Activated T-helper 9 cell treated with anti-CD3 and anti-CD28 coated beads, Interleukin-2, amount 50 U/mL, for 16 hours (primary cell): ENCODE measurements at places on chromosomes 12 and 14.

GRCh38 chr12:49942921-49943624 lies 7.5 kb upstream of the AQP2 start:
- DNase-seq: no peak

- DNase-seq: no peak
These were observed 94.7 kb downstream of the DENND5B start for GRCh38 chr12:31496257-31496656.

- no peak for DNase-seq
These were observed 440.8 kb downstream of the EGLN3 start for GRCh38 chr14:33510063-33510481.

GRCh38 chr12:122520676-122521075 lies 6.1 kb downstream of the RSRC2 start:
- no peak for DNase-seq

DNA sequence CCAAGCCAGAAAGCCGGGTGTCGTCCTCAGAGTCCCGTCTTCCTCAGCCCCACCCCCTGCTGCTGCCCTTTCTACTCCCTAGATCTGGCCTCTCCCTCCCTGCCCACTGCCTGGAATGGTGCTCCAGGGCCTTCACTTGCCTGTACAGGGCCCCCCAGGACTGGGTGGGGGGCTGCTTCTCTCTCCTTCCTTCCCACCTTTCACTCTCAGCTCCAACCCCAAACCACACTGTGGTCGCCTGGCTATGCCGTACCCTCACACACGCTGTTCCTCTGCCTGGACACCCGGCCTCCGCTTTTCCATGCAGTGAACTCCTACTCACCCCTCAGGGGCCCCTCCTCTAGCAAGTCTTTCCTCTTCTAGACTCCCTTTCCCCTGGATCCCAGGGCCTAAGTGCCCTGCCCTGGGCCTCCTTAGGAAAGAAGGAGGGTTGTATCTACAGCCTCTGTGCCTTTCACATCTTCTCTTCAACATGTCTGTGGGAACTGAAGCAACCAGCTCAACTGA lies 25.5 kb upstream of the DIO3 start:
- no peak for DNase-seq

- no peak for DNase-seq
These were observed 5.9 kb upstream of the RCOR1 start for GRCh38 chr14:102586420-102587104.

GRCh38 chr12:75707983-75708382 lies 196.6 kb upstream of the KRR1 start:
- DNase-seq: no peak

DNA sequence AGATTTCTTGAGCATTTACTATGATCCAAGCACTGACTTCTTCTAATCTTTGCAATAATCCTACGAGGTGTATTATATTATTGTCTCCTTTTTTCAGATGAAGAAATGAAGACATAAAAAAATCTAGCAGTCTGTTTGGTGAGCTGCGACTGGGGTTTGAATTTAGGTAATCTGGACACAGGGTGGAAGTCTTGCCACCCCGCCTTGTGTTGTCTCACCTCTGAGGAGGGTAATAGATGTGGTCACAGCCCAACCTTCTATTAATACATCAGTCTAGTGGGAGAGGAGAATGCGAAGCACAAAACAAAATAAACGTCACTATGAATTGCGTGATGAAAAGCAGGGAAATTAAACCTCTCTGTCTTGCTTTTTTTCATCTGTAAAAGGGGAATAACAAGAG lies 993.9 kb downstream of the VRK1 start:
- DNase-seq: no peak

DNA sequence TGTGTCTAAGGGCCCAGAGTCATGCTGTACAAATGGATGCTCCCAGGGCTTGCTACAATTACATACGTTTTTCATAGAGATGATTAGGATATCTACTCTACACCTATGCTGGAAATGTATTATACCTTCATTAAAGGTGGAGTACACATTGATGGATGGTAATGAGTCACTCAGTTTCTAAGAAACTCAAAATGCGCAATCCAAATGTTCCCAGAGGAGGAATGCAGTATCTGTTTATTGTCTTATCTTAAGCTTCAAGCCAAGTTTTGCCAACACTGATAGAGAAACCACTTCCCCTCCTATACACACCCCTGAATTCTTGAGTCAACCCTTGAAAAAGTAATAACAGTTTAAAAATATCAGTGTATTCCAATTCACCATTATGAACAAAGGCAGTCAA lies 266.6 kb upstream of the FAR2 start:
- no peak for DNase-seq

- no peak for DNase-seq
These were observed 414.8 kb downstream of the SLC6A15 start for GRCh38 chr12:84497819-84498218.

GRCh38 chr14:102560458-102561261 lies 31.8 kb upstream of the RCOR1 start:
- no peak for DNase-seq

GRCh38 chr14:35925319-35925718 lies 99.2 kb downstream of the BRMS1L start:
- no peak for DNase-seq

- DNase-seq: no peak
These were observed 188.1 kb downstream of the ANO4 start for GRCh38 chr12:100982511-100983183.

- no peak for DNase-seq
These were observed 17.3 kb upstream of the ZDHHC22 start for GRCh38 chr14:77158882-77159255.

DNA sequence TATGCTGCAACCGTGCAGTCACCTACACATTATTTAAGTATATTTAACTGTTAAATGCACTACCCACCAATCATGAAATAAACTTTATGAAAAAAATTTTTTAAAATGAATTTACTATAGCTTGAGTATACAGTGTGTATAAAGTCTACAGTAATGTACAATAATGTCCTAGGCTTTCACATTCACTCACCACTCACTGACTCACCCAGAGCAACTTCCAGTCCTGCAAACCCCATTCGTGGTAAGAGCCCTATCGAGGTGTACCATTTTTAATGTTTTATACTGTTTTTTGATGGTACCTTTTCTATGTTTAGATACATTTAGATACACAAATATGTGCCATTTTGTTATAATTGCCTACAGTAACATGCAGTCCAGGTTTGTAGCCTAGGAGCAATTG lies 48.1 kb downstream of the KLRG1 start:
- no peak for DNase-seq

GRCh38 chr12:29544428-29545101 lies 47.1 kb upstream of the OVCH1 start:
- no peak for DNase-seq

DNA sequence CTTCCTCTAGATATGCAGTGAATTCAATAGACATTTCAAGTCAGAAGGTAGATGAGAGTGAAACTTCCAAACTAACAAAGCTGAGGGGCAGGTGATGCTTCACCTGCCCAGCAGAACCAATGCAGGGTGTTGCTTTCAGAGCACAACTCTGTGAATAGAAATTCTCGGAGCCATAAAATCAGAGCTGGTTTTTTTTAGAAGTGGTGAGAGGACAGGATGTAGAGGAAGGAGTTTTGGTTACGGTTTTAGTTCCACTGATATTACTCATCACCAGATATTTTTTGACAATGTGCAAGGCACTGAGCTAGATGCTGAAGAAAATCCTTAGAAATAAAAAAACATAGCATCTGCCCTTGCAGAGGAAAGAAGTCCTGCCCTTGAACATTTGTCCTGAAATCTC lies 62.2 kb downstream of the BMP4 start:
- DNase-seq: no peak

DNA sequence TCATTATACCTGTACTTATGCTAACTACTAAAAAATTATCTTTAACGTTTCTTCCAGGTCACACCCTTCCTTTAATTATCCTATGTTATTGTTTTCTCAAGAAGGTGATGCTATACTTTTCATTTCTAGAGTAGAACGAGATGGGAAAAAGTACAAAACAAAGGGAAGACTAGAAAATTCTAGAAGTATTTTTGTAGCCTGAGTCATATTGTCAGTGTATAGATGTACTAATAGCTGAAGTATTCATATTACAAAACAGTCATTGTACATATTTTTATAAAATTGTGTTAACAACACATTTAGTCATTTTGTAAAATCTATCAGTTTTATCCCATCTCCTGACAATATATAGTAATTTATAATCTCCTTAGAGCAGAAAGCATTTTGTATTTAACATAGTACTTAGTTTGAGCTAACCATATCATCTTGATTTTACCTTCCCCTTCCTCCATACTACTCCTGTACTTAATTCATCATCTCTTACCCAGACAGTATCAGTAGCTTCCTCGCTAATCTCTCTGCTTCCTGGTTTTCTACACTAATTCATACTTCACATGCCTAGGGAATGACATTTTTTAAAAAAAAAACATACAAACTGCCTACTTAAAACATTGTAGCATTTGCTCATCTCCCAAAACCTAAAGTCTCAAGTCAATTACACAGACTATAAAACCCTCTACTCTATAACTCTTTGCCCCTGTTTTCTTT lies 920.9 kb downstream of the RPS29 start:
- no peak for DNase-seq

GRCh38 chr14:22472935-22473854 lies 115.8 kb downstream of the DAD1 start:
- no peak for DNase-seq

GRCh38 chr12:102120886-102121285 lies 903 bp downstream of the PARPBP start:
- no peak for DNase-seq

DNA sequence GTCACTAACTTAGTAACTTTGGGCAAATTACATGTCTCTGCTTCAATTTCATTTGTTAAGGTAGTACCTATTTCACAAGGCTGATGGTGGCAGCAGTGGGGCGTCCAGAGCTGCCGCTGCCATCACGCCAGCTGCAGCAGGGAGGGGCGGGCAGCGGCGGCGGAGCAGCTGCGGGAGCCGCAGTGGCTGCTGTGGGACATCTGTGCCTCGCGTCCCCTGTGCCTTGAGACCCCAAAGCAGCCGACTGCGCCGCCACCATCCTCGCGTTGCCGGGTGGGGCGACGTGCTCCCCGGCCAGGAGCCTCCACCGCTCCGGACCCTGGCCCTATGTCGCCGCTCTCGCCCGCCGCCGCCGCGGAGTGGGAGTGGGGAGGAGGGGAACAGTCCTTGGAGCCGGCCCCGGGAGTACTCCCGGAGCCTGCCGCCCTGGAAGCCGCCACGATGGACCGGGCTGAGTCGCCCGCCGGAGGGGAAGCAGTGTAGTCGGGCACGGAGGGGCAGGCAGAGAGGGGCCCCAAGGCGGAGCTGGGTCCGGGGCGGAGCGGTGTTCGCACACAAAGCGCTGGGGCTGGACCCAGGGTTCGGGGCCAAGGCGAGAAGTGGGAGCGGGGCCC lies 51.4 kb downstream of the A2M start:
- peak; percentile 36 for DNase-seq

DNA sequence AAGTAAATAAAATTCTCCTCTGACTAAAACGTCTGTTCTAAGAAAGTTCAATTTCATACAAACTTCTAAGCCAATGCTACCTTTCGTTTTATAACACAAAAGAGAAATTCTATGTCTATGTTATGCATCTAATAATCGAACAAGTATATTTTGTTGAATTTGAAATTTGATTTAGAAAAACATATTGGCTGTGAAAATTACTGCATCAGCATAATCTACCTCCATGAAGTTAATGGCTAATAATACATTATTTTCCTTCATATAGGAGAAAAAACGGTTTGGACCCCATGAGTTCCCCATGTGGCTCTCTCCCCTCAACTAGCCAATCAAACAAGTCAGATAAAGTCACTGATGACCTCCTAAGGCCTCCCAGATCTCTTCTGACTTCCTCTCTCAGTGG lies 106.5 kb downstream of the KCNH5 start:
- DNase-seq: no peak

- DNase-seq: no peak
These were observed 137.8 kb downstream of the HMGA2 start for GRCh38 chr12:65962036-65962430.
